Cardiac fibroblast (primary cell): ENCODE measurements at places on chromosomes 5 and 9.

DNA sequence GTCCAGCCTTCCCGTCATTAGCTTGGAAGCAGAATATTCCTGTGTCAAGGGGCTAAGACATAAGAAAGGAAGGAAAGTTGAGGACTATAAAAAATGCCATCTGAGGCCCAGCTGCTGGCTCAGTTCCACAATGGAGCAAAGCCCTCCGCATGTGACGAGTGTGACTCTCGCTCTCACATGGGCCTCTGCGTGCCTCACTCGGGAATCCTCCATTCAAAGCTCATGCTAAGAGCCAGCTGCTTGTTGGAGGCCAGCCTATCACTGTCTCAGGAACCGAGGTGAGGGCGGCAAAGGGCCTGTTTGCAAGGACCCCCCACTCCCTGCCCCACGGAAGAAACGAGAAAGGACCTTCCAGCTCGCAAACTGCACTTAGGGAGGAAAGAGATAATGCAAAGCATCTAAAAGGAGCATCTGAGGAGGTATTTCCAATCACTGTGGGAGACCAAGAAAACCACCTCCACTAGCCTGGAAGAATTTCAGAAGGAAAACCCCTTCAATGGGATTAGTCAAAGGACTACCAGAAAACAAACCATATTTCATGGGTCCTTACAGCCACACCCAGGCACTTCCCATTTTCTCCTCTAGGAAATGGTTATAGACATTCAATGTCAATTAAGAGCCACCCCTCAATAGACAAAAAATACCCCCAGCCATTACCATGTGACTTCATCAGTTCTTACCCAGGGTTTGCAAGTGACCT, 95.3 kb downstream of the PRRT1B start:
- no peak for DNase-seq

- DNase-seq = no peak
Measured at GRCh38 chr9:99511723-99512122, 289.6 kb downstream of the SEC61B start.

DNA sequence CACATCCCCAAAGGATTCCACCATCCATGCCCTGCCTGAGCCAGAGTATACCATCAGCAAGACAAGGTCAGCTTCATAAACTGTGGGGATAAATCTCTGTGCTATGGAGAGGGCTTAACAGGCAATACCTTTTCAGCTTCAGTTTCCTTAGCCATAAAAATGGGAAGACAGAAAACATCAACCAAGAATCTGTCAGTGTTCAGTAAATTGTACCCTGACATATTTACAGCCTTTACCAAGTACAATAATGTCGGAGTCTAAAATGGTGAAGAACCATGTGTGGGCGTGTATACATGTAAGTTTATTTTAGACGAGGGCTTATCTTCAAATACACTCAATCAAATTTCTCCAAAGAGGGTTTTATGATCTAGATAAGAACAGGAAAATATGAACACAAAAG, 94.7 kb downstream of the ELAVL2 start:
- no peak for DNase-seq

- peak; percentile 31 for DNase-seq
Measured at GRCh38 chr5:139177809-139178588, 20.2 kb downstream of the SIL1 start.

- DNase-seq = no peak
Measured at GRCh38 chr9:125831054-125831453, 83.9 kb downstream of the PBX3 start.

GRCh38 chr9:123397975-123398374, 42.0 kb downstream of the CRB2 start:
- no peak for DNase-seq

DNA sequence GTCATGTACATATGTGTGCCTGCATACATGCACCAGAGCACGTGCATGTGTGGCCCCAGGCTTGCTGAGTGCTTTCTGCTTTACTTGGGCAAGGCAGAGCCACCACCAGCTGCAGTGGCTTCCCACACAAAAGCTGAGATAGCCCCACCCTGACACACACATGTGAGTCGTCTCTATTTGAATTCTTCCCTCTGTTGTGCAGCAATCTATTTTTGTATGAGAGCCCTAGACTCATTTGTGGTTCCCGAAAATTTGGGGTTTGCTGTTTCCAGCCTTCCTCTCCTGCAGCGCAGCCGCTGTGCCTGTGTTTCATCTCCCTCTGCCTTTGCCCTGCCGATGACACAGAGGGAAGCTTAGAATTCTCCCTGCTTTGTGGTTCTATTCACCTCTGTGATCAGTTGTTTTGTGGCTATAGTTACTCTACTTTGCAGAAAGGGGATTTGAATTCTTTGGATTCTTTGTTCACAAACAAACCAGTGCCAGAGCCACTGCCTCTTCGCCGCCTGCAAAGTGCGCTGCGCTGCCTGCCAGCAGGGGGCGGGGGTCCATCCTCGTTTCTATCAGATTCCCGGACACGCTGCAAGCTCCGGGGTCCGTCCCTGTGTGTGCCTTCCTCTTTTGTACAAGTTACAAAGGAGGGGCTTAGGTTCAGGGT, 95.8 kb upstream of the DAP start:
- peak; percentile 43 for DNase-seq

GRCh38 chr9:36051317-36051716, 14.6 kb downstream of the RECK start:
- no peak for DNase-seq

GRCh38 chr9:84937180-84937579, 267.7 kb downstream of the NTRK2 start:
- no peak for DNase-seq

GRCh38 chr9:24144796-24145195, 318.8 kb upstream of the ELAVL2 start:
- no peak for DNase-seq

DNA sequence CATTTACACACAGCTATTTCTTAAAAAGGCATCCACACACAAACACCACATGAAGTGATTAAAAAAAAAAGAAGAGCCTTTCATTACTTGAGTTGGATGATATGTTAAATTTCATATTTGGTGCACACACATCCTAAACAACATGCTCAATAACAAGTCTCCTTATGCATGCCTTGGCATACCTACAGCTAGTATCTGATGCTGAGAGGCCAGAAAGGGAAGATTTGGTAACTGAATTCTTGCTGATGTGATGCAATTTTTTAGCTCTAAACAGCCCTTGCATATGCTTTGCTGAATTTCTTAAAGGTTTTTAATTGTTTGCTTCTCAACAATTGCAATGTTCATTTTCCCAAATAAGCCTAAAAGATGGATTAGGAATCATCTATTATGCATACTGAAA, 338.8 kb downstream of the ARL15 start:
- no peak for DNase-seq

DNA sequence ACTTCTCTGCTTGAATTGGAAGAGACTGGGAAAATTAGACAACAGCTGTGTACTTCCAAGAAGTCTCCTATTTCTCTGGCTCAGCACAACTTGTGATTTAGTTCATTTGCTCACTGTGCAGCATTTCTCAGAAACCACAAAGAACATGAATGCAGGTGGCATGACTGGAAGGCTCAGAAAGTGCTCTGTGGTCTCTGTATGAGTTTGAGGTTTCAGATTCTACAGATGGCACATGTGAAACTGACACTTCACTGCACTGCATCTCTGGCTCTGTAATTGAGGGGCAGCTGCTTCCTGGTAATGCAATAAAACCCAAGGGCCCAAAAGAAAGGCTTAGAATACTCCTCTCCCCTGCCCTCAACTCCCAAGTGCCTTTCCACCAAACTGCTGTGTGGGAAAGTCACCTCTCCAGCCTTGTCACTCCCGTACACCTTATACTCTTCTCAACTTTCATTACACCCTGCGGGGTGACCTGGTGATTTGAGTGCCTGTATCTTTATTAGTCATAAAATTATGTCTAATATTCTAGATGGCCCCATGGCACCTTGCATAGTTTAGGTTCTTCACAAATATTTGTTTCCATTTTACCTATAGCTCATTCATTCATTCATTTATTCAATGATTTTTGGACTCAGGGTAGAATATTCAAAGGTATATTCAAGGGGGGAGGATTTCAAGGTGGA, 82.5 kb downstream of the ESM1 start:
- peak; percentile 66 for DNase-seq

DNA sequence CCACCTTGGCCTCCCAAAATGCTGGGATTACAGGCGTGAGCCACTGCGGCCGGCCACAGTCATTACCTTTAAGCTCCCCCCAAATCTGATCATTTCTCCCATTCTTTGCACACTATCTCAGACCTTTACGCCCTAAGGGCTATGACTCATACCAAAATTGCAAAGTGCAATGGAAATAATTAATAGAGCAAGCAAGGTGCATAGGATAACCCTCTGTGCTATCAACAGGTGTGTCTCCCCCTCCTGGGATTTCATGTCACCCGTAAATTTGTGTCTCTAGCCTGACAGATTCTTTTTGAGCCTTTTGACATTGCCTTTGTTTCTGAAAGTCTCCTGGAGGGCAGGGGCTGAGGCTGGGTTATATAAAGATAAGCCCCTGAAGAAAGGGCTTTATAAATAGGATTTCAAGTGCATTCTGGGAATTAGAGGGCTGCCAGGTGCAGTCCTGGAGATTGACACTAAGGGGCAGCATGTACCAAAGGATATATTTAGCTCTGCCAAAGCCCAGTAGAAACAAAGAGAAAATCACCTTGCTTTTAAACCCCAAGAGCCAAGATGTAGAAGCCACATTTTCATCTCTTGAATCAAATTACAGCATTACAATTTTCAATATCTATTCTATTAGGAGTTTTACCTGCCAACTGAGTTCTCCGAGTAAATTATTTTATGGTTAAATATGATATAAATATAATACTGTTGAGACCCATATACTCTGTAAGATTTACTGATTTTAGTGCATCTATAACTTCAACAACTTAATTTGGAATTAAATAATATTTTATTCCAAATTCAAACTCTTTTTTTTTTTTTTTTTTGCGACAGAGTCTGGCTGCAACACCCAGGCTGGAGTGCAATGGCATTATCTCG, 18.2 kb downstream of the S100Z start:
- DNase-seq = peak; percentile 87

- DNase-seq = no peak
Measured at GRCh38 chr5:76874088-76874581, 24.3 kb downstream of the S100Z start.

DNA sequence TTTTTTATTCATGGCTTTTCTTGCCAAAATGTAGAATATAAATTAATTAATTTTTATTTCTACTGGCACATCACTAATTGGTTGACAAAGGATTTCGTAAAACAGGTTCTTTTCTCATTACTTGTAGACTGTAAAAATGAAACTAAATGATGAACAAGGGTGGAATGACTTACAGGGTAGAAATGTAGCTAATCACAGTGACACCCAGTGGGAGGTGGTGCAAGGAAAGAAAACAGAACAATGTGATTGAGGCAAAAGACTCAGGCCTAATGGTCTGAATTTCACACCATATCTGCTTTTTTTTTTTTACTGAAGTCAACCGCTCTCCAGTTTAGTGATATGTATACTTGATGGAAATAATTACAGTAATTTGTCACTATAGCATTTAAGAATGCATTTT, 28.9 kb downstream of the GABRG2 start:
- DNase-seq = no peak

DNA sequence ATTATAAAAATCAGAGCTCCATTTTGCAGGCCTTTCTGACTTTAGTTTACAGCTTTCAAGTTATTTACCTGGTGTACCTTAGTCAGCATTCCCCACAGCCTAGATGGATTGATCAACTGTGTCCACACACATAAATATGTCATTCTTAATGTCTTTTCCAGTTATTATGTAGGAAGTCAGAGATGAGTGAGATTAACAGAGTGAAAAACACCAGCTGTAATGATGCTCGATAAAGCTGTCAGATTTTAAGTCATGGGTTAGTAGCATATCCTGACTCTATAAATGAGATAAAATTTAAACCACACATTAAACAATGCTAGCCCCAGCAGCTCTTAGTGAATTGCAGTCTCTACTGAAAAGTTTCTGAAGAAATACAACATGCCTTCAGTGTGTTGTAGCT, 48.9 kb downstream of the NUDT12 start:
- DNase-seq = no peak

GRCh38 chr9:11158063-11158462, 545.3 kb upstream of the PTPRD start:
- no peak for DNase-seq

- no peak for DNase-seq
Measured at GRCh38 chr9:23747088-23748075, 78.7 kb downstream of the ELAVL2 start.

GRCh38 chr5:142104491-142104890, 4.1 kb upstream of the NDFIP1 start:
- DNase-seq = no peak

DNA sequence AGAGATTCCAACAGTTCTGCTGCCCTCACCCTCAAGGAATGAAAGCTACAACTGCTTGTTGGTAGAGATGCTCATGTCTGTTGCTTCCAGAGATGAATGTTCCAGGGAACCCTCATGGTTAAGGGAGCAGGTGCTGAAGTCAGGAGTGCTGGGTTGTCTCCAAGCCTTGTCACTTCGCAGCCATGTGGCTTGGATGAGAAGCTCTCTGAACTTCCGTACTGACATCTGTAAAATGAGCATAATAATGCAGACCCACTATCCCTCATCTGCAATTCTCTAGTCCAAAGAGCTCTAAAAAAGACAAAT, 133.3 kb upstream of the ADRA1B start:
- no peak for DNase-seq

- no peak for DNase-seq
Measured at GRCh38 chr5:7047511-7048261, 334.5 kb downstream of the TENT4A start.

DNA sequence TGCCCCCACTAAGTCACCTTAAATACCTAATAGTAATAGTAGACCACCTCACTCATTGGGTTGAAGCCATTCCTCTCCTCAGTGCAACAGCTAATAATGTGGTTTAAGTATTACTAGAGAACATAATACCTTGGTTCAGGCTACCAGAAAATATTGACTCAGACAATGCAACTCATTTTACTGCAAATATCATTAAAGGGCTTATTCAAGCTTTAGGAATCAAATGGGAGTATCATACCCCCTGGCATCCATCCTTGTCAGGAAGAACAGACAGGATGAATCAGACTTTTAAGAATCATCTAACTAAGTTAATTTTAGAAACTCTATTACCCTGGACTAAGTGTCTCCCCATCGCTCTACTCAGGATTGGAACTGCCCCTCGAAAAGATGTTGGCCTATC, 6.8 kb upstream of the RNF180 start:
- no peak for DNase-seq

GRCh38 chr9:739362-739761, 102.1 kb upstream of the DMRT1 start:
- no peak for DNase-seq

GRCh38 chr5:51347157-51347556, 36.1 kb upstream of the ISL1 start:
- no peak for DNase-seq

DNA sequence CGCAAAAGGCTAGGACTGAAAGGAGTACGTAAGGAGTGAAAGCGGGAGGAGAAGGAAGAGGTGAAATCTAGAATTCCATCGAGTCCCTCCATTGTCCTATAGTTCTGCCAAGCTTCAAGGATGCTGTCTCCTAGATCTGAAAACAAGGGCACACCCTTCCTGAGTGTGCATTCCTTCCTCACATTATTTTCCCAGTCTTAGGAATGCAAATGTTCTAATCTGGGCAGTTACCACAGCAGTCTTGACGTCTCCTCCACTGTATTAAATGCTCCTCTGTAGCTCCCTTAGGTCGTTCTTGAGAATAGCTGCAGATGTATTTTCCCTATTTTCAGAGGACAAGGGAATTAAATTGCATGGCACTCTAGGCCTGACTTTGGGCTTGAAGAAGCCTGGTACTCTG, 127.6 kb downstream of the SLIT3 start:
- peak; percentile 71 for DNase-seq

GRCh38 chr5:12870872-12871539, 966.8 kb upstream of the CTNND2 start:
- DNase-seq = no peak
